Activated CD4-positive, alpha-beta T cell treated with anti-CD3 and anti-CD28 coated beads, Interleukin-2, Interleukin-6, amounts not matched to agents 100 ng/mL and 50 ng/mL, durations not matched to agents 16 hours and 8 hours (primary cell): ENCODE measurements at places on chromosomes 16 and 17.

DNA sequence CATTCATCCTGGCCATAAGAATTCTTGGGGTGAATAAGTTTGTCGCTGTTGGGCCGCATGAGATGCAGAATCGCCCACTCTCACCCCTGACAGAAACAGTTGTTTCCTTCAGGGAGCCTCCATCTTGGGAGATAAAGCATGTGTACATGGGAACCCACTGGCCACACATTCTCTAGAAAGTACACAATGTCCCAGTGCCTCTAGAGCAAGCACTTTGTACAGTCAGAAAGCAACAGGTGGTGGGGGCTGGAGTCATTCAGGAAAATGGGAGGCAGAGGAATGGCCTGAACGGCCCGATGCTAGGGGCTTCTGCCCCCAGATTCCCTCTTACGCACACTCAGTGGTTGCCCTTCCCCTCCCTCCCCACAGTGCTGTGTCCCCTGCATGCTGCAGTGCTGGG, 16.1 kb downstream of the ACE start:
- no peak for DNase-seq

- DNase-seq: no peak
Measured at GRCh38 chr16:51697454-51697853, 546.4 kb upstream of the SALL1 start.

DNA sequence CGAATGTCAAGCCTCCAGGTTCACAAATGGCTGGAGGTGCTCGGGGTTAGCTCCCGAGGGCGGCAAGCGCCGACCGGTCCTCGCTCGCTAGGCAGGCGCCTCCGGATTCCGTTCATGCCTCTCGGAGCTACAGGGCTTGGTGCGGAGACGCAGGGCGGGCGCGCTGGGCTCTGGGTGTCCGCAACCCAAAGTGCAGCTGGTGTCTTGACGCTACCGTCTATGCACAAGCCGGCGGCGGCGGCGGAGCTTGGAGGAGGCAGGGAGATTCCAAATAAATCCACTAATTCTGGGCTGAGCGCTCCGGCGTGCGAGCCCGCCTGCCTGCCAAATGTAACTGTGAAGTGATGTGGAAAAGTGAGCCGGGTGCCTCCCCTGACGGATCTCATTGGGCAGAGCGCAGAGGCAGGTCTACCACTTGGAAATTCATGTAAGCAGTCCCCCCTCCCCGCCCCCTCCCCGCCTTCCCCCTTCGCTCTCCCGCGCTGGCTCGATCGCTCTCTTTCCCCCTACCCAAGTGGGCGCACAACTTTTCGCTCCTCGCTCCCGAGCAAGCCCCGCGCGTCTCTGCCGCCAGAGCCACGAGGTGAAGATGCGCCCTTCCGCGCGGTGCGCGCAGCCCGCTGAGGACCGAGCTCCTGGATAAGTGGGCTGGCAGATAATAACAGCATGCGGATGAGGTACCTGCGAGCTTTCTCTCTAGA, at the start of gene CDH8:
CDH8 (minus strand) TSS at position 338 of the 701 bp plus-strand sequence. CDS start 15,035 bp downstream, outside the sequence.
- DNase-seq: no peak

- DNase-seq: no peak
Measured at GRCh38 chr16:27189335-27189972, 13.9 kb upstream of the KDM8 start.

DNA sequence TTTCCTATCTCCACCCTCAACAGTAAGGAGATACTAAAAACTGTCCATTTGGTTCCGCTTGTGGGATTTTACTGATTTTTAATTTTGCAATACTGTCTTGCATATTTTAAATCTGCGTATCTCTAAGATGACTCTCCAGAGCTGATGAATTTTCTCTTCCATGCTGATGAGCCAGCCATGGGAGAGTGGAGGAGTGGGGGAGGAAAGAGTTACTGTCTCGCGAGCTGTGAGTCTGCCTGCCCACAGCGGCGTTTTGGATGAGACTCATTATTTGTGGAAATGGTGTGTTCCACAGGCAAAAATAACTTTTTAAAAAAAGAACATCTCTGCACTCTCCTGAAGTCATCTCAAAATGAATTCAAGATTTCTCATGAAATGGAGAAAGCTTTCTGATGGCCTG, 34.6 kb upstream of the MYOCD start:
- DNase-seq: no peak

GRCh38 chr17:67615011-67615561, 102.7 kb upstream of the NOL11 start:
- no peak for DNase-seq

DNA sequence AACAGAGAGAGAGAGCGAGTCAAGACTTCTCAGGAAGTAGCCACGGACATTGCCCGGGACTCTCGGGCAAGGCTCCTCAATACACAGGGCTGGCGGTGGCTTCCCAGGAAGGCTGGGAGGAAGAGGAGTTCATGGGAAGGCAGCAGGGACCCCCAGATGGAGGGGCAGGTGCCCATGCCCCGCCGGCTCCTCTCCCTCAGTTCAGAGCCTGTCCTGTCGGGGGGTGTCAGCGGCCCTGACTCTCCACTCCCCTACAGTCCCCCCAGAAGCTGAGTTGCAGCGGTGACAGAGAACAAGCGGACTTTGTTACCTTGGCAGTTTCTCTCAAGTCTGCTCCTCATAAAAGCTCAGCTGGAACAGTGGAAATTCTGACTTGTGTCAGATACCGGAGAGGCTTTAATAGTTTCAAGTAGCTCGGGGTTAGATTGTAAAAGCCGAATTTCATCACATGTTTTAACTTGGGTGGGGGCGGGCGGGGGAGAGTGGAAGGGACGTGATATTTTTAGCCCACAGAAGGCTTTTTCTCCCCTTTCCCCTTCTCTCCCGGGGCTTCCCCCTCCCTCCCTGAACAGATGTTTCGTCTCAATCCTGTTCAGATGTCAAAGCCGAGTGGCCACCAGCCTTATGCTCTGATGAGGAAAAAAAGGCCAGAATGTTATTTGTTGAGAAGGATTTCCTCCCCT, 65.2 kb downstream of the NKD1 start:
- DNase-seq: no peak

DNA sequence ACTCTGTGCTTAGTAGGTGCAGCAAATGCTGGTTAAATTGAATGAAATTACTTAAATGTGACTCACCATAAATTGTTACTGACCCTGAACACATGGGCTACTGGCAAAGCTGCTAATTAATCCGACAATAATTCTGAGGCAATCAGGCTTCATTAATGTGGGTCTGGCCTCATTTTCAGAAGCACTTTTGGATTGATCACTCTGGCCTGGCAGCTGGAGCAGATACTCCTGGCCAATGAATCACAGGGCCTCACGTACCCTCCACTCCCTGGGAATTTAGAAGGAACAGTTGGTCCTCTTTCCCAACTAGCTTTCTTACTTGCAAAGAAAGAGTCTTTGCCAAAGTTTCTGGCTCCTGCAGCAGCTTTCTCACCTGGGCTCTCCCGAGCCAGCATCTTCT, 162.0 kb upstream of the ZKSCAN2 start:
- DNase-seq: no peak

GRCh38 chr17:33786478-33786877, 468.6 kb upstream of the CCL2 start:
- DNase-seq: no peak

- DNase-seq: peak; percentile 65
Measured at GRCh38 chr16:86519649-86520316, 9.5 kb downstream of the FOXF1 start.

GRCh38 chr16:4519274-4520058, 19.1 kb downstream of the CDIP1 start:
- DNase-seq: no peak

GRCh38 chr17:37176723-37177122, 199.1 kb upstream of the C17orf78 start:
- DNase-seq: no peak

- peak; percentile 71 for DNase-seq
Measured at GRCh38 chr17:50872710-50873424, 6.7 kb upstream of the TOB1 start.

DNA sequence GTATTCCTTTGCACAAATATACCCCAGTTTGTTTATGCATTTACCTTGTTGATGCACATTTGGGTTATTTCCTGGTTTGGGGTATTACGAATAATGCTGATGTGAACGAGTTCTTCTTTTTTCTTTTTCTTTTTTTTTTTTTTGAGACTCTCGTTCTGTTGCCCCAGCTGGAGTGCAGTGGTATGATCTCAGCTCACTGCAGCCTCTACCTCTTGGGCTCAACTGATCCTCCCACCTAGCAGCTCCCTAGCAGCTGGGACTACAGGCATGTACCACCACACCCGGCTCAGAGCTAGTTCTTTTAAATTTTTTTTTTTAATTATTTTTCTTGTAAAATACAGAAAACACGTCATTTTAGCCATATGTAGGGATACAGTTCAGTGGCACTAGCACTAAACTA, 14.1 kb downstream of the RAB40C start:
- DNase-seq: no peak

GRCh38 chr16:31006589-31006988, 3.8 kb downstream of the STX1B start:
- DNase-seq: no peak

GRCh38 chr17:73003487-73003886, 89.0 kb downstream of the SLC39A11 start:
- no peak for DNase-seq

- DNase-seq: no peak
Measured at GRCh38 chr17:77456271-77456950, 315.6 kb downstream of the SEC14L1 start.

GRCh38 chr17:71872843-71873485, 247.9 kb upstream of the SOX9 start:
- no peak for DNase-seq

DNA sequence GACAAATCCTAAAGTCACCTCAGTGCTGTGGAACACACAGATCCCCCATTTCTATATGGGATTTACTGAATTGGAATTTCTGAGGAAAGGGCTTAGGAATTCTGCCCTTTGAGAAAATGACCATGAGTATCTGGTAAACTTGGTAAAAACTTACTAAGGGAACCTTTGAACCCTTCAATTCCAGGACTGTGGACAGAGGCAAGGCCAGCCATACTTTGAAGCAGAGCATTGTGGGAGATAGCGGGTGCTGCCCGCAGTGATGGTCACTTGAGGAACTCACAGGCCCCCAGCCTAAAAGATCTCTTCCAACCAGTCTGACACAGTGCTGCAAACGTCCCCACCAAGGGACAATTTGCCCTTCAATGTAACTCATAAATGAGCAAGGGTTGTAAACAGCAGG, 61.4 kb downstream of the IRX6 start:
- DNase-seq: no peak

DNA sequence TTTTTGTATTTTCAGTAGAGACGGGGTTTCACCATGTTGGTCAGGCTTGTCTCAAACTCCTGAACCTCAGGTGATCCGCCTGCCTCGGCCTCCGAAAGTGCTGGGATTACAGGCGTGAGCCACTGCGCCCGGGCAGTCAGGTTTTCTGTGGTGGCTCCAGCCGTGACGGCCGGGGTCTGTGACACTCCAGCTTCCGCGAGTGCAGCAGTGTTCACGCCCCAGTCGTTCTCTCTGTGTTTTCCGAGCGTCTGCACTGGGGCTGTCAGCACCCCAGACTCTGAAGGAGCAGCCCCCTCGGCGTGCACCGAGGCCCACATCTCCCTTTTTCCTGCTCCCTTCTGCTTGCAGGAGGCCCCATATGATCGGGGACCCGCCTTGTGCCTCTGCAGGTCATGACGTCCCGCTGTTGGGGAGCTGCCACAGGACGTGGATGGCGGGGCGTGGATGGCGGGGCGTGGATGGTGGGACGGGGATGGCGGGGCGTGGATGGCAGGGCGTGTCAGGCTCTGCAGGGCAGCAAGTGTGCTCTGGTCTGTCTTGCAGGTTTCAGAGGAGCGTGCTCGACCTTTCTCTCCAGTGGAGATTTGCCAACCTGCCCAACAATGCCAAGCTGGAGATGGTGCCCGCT, 5.7 kb downstream of the ASPSCR1 start:
- DNase-seq: no peak

- no peak for DNase-seq
Measured at GRCh38 chr16:80631581-80631980, 90.8 kb downstream of the DYNLRB2 start.

- DNase-seq: peak; percentile 77
Measured at GRCh38 chr17:74770498-74771318, 5.4 kb downstream of the NAT9 start.

DNA sequence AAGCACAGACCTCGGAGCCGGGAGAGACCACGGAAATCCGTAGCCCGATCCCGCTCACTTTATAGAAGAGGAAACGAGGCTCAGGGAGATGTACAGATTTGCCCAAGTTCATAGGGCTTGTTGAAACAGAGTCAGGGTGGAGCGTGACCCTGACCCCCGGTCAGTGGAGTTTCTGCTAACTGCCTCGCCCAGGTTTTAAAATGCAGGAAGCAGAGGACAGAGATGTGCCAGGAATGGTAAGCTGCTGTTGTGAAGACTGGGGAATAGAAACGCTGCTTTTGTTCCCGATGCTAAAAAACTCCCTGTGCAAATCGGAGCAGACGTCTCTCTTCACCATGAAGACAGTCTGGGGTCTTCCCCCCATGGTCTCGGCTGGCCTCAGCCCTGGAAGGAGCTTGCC, 403.0 kb downstream of the SEC14L1 start:
- DNase-seq: no peak

DNA sequence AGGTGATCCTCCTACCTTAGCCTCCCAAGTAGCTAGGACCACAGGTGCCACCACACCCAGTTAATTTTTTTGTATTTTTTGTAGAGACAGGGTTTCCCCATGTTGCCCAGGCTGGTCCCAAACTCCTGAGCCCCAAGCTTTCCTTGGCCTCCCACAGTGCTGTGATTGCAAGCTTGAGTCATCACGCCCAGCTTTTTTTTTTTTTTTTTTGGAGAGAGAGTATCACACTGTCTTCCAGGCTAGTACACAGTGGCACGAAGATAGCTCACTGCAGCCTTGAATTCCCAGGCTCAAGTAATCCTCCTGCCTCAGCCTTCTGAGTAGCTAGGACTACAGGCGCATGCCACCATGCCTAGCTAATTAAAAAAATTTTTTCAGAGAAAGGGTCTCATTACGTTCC, 27.2 kb downstream of the HEATR9 start:
- DNase-seq: no peak

GRCh38 chr16:78775161-78775561, 675.7 kb downstream of the WWOX start:
- peak; percentile 94 for DNase-seq

- DNase-seq: no peak
Measured at GRCh38 chr17:30552994-30553566, 75.9 kb downstream of the GOSR1 start.

- peak; percentile 60 for DNase-seq
Measured at GRCh38 chr17:42287305-42287976, 857 bp upstream of the STAT5A start.

GRCh38 chr16:64242492-64242891, 879.4 kb downstream of the CDH11 start:
- no peak for DNase-seq

DNA sequence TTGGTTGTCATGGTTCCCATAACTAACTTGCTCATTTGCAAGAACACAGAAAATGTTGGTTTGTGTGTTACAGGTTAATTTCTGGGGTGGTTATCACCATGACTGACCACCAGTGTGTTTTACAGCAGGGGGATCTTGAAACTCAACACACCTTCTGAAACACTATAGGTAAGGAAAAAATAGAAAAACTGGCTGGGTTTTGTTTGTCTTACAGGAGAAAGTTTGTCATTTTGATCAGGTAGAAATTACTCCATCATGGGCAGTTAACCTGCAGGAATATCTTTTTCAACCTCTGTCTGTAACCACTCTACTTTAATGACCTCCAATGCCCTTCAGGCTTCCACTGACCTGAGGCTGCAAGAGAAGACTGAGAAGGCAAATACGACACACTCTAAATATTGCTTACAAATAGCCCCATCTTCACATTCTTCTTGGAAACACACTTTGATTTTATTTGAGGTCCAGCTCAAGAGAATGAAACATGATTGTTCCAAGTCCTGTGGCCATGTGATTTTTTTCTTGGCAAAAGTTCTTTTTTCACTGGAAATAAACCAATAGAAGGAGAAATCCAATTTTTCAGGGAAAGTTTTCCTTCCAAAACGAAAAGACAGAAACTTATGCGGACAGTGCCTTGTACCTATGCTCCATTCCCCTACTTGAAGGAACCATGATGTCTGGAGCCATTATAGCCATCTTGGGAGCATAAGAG, 428.7 kb upstream of the SALL1 start:
- no peak for DNase-seq
